CD4-positive, CD25-positive, alpha-beta regulatory T cell (primary cell): ENCODE measurements at places on chromosomes 3 and 15.

DNA sequence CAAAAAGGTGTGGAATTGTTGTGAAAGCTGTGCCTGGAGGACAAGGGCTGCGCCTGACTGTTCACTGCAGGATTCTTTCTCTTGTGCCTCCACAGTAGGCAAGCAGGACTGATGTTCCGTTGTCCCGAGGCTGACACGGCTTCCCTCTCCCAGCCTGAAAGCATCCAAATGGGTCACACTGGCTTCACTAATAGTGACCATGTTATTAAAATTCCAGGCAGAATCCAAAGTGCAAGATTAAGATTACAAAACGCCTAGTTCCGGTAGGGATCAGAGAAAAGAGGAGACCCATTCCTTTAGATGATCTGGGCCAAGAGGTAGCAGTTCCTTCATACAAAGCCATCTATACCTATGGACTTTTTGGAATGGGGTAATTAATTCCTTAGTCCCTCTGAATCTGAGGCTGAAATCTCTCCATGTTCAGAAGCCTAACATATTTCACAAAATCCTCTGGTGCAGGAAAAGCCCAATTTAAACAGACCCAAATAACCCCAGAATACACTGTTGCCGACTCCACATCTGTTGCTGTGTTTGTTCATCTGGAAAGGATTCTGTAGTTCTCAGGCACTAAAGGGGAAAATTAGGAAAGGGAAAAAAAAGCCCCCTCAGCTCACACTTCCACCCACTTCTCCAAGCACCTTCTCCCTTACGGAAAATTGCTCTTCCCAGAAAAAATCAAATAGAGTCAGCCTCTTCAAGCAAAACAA is 145.9 kb downstream of the RORA start:
- no peak for DNase-seq

- DNase-seq, result no peak
Measured at GRCh38 chr3:43526956-43527355, 94.9 kb downstream of the ANO10 start.

DNA sequence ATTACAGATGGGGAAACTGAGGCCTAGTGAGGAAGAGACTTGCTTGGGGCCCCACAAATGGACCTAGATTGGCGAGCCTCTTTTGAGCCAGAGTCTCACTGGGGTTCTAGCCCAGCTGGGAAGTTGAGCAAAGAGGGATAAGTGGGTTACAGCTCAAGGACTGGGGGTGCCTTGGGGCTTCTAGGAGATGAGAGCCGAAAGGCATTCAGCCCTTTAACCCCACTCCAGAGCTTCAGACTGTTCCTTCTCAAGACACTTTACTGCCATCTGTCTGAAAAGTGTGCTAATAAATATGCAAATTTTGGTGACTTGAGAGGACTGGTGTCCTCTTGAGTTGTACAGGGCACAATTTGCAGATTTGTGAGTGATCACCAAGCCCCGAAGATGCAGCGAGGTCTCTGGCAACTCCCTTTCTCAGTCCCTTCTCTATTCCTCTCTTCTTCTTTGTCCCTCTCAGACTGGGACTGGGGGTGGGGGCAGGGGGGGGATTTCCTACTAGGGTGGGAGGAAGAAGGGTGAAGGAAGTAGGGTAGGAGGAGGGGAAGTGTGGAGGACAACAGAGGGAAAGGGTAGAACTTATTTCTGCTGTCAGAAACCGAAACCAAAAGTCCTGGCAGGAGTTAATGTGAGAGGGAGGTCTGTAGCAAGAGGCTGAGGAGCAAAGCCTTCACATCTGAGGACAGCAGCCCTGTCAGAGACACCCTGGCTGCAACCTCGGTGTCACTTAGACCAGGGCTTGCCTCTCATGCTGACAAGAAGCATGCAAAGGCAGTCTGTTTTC is 16.2 kb upstream of the ANKDD1A start:
- DNase-seq, result peak; percentile 89

- peak; percentile 86 for DNase-seq
Measured at GRCh38 chr3:46065294-46065705, 38.0 kb upstream of the XCR1 start.

GRCh38 chr3:33659856-33660434 is 58.1 kb downstream of the CLASP2 start:
- no peak for DNase-seq

- no peak for DNase-seq
Measured at GRCh38 chr3:66998904-66999235, 763 bp downstream of the KBTBD8 start.

DNA sequence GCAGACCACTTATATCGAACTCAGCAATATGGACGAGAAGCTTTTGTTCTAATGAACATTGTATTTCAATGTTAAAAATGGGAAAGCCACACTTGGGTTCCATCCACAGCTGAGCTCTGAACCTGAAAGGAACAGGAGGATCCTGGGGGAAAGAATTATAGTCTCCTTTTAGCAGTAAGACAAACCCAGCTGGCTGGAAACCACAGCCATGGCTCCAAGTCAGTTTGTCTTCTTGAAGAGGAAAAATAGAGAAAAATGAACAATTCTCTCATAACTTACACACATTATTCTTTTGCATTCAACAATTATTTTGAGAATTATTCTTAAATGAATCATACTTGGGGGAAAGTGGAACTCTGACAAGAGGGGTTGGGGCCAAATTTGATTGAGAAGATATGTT is 149.2 kb upstream of the VEPH1 start:
- DNase-seq, result no peak

DNA sequence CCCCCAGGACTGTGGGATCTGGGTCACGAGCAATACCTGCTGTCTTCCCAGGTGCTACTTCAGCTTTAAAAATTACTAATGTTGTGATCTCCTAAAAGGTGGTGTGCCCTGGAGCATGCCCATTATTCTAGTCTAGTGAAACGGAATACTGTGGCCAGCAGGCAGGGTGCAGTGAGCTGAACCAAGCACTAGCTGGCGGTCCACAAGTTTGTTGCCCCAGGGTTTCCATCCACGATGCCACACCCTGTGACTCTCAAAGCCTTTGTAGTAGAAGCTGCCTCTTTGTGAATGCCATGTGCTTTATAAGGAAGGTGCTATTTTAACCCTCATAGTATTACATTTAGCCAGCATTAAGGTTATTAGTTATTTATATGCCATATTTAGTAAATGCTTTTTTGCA is 49.1 kb downstream of the PXYLP1 start:
- no peak for DNase-seq

GRCh38 chr3:114741066-114741465 is 406.0 kb downstream of the ZBTB20 start:
- no peak for DNase-seq

- peak; percentile 66 for DNase-seq
Measured at GRCh38 chr3:17233398-17233800, 348.6 kb downstream of the PLCL2 start.

GRCh38 chr3:11161666-11162065 is 7.4 kb downstream of the HRH1 start:
- DNase-seq, result no peak

- no peak for DNase-seq
Measured at GRCh38 chr15:70870051-70870450, 16.1 kb upstream of the LARP6 start.

DNA sequence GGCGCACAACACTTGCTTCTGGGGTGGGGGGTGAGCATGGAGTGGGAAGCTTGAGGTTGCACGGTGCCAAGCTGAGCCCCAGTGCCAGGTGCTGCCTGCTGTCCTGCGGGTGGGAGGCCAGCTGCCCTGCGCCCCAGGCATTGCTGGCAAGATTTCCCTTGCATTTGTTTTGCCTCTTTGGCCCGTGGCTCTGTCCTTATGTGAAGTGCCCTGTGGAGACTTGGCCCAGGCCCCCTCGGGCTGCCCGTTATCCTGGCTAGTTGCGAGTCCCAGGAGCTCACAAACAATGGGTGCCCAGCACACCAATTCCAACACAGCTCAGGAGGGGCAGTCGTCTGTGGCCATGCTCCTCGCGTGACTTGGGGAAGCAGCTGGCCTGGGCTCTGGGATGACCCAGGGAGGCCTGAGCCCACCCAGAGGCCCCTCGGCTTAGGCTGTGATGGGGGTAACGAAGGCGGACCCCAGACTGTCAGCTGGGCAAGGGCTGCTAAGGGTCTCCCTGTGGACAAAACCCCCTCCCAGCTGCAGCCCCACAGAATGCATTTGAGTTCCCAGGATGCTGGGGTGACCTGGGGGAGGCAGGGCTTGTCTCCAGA is 5.9 kb downstream of the C3orf22 start:
- no peak for DNase-seq

DNA sequence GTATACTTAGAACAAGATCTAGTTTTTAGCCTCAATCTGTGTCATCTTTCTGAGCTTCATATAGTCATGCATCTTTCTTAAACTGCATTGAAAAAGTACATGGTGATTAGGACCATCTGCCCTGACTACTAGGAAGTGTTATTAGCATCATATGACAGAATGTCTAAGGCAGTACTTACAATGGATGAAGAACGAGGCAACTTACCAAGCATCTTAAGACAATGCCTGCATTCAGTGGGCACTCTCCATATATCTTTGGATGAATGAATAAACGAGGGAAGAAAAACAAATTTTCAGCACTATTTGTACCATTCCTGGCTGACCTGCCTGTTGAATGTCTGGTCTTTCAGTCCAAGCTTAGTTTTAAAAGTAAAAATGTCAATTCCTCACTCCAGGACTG is 185.4 kb upstream of the EPHA3 start:
- no peak for DNase-seq

- DNase-seq, result no peak
Measured at GRCh38 chr3:31456373-31456772, 76.4 kb upstream of the STT3B start.

GRCh38 chr3:170163956-170164645 is 17.4 kb downstream of the PHC3 start:
- no peak for DNase-seq

DNA sequence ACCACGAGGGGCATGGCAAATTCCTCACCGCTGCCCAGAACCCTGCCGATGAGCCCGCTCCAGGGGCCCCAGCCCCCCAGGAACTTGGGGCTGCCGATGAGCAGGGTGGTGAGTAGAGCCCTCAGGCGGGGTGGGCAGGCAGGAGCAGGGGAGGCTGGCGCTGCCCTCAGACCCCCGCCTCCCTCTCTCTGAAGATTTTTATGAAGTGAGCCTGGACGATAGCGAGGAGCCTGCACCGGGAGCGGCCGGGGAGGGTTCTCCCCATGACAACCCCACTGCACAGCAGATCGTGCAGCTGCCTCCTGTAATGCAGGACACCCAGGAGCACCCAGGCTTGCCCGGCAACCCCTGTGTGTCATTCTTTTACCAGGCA is 56.7 kb upstream of the UBE2Q2 start:
- DNase-seq, result no peak

- DNase-seq, result no peak
Measured at GRCh38 chr3:101255441-101255840, 64.9 kb downstream of the IMPG2 start.

DNA sequence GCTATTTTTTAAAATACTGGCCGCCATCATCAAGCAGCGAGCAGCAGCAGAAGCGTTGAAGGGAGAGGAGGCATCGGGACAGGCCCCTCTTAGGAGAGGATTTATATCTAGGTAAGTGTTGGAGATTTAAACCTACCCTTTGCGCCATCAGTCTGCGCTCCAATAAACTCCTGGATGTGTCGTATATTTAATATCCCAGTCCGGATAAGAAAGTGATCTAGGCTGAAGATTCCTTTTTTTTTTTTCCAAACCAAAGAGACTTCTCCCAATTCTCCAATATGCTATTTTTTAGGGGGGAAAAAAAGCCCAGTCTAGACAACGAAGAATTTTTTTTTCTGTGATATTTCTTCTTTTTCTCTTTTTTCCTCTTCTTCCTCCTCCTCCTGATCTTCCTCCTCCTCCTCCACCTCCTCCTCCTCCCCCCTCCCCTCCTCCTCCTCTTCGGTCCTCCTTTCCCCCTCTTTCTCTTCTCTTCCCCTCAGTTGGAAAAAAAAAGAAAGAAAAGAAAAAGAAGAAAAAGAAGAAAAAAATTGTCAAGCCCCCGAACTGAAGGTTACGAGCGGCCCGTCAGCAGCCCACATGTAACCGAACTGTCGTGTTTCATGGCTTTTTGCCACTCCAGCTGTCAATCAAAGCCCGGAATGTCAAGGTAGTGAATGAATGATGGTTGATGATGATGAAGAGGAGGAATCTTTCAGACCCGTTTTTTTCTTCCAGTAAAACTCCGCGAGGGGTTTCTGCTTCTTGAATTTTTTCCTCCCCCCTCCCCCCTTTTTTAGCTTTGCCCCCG is 835 bp downstream of the MEIS2 start:
- DNase-seq, result no peak

- DNase-seq, result no peak
Measured at GRCh38 chr3:181935915-181936314, 224.2 kb downstream of the SOX2 start.

DNA sequence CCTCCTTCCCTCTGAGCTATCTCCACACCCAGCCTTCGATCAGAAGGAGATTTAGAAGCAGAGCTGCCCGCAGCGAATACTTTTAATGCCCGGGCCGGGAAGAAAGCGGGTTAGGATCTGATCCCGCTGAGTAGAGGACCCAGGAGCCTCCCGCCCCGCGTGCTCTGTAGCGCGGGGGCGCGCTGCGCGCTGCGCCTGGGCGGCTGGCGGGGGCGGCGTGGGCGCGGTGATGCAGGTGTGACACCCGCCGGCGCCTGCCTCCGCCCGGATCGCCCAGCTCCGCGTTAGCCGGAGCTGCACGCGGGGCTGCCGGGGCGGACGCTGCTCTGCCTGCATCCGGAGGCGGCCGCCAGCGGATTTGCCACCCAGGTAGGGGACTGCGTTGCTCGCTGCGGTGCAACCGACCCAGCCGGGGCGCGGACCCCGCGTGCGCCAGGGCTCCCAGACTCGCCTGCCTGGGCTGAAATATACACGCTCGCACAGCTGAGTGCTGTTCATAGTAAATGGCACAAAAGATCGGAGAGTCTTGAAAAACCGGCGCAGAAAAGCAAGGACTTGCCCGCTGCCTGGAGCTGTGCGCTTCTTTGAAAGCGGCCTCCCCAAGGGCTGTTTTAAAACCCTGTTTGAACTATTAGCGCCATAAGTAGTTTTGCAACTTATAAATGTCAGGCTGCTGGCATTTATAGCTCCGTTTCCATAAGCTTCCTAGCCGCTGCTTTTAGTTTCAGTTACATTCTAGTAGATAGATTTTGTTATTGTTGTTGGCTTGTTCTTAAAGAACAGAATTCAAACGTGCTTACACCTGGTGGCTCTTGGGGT is at the start of gene SV2B:
Gene SV2B (plus strand): TSS at position 263 of the 819 bp plus-strand sequence. CDS start 126,007 bp downstream, outside the sequence.
- no peak for DNase-seq

DNA sequence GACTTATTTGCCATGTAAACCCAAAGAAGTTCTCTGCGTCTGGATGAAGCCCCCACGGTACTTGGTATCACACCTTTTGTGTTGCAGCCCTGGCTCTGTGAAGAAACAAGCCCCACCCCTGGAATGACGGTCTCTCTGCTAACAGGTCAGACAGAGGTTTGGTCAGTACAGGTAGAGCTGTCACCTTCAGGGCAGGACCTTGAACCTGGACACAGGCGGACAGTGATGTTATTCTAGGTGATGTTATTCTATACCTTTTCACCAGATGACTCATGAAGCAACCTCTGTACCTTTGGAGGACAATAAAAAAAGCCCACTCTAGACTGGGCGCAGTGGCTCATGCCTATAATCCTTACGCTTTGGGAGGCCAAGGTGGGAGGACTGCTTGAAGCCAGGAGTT is 11.0 kb upstream of the GMPPB start:
- no peak for DNase-seq

DNA sequence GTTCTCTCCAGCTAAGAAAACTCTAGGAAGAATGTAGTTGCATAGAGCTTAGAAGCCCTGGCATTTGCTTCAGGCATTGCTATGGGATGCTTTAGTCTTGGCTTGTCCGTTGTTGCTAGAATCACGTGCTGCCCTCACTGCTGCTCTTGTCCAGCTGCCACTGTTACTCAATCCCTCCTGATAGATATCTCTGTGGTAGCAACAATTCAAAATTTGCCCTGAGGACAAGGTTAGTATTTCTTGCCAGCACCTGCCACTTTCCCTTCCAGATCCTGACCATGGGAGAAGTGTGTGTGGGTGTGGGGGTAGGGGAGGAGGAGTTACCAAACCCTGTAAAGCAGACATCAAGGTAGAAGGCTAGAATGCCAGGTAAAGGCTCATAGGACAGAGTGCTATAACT is 113.8 kb downstream of the PPM1L start:
- no peak for DNase-seq
